Germinal center (tissue), 1 donor: ENCODE measurements at places on chromosomes 3 and 15.

- DNase-seq, result no peak
Observed at GRCh38 chr3:111285694-111286093, 214.1 kb downstream of the NECTIN3 start.

- no peak for DNase-seq
Observed at GRCh38 chr3:89314454-89315098, 207.2 kb downstream of the EPHA3 start.

DNA sequence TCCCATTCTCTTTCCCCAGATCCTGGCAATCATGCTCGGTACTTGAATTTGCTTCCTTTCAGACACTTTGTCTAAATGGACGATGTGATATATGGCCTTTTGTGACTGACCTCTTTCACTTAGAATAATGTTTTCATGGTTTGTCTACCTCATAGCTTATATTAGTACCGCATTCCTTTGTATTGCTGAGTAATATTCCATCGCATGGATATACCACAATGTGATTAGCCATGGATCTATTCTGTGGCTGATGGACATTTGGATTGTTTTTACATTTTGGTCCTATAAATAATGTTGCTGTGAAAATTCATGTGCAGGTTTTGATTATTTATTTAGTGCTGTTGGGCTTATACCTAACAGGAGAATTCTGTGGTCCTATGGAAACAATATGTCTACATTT is 458.6 kb downstream of the GABRG3 start:
- no peak for DNase-seq

GRCh38 chr15:63016234-63016633 is 26.3 kb upstream of the TPM1 start:
- no peak for DNase-seq

DNA sequence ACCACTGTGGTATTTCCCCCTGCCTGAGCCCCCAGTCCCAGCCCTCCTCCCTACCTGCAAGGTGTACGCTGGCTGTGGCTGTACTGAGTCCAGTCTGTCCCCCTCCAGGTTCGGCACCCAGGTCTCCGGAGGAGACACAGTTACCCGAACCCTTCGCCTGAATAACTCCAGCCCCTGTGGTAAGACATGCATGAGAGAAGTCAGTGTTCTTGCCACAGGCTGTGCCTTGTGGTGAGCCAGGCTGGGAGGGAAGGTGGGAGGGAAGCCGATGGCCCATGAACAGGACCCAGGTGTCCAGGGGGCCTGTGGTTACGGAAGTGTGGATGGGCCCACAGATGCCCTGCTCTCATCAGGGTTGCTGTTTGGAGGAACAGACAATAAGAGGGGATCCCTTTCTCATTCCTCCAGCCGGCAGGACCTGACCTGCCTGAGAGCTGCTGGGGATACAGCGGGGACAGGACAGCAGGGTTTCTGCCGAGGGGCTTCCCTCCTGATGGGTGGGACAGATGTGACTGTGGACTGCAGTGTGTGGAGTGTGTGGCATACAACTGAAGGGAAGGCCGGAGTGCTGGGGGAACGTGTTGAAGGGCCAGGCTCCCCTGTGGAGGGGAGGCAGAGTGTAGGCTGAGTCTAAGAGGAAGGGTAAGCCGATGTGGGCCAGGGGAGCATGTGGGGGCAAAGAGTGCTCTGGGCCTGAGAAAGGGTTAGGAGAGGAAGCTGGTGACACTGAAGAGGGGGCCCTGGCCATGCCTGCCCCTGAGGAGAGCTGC is 21.9 kb downstream of the ACAA1 start:
- DNase-seq, result peak; percentile 41

- peak; percentile 52 for DNase-seq
Observed at GRCh38 chr3:71930056-71930991, 145.4 kb upstream of the PROK2 start.

DNA sequence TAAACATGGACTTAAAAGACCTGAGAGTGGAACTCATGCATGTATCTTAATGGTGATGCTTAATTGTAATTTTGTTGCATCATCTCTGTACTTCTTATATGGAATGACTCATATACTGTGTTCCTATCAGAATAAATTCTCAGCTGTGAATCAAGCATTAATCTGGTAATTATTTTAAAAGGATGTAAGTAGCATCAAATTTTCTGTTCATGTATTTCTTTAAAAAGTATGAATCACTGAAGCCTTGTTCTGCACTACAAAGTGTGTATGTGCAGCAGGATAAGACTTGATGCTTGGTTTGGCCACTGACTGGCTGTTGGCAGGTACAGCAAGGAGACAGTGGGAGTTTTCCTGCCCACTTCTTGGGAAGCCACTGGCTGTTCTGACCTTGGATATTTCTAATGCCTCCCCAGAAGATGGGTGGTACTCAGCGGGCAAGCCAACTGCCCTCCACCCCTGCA is 123.9 kb downstream of the ANO10 start:
- no peak for DNase-seq

DNA sequence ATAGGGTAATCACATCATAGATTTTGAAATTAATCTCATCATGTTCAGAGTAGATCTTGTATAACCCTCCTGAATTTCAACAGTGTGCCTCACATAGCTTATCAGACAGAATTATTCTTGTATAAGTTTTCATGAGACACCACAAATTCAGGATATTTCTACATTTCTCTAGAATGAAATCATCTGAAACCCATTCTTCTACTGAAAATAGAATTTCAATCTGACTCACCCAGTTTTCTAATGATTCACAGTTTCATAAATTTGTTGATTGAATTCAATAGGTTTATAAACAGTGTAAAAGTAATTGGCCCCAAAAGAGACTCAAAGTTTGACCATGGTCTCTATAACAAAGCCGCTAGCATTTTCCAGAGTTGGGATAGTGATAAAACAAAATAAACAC is 1082.6 kb upstream of the EPHA6 start:
- no peak for DNase-seq

DNA sequence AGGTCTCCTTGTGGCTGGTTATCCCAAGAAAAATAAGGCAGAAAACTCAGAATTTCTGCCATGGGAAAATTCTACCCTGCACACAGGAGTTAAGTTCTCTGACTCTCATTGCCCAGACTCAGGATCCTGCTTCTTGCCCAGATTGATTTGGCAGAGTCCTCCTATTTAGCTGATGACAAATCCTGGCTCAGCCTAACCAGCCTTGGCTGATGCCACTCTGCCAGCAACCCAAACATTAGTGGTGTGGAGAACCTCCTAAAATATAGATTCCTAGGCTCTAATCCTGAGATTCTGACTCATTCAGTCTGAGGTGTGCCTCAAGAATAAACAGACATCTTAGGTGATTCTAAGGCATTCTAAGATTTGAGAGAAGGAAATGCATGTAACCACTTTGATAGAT is 60.5 kb upstream of the ACTC1 start:
- no peak for DNase-seq

- peak; percentile 48 for DNase-seq
Observed at GRCh38 chr3:137970914-137971831, 38.8 kb upstream of the CLDN18 start.

GRCh38 chr3:64351713-64352638 is 126.7 kb upstream of the PRICKLE2 start:
- no peak for DNase-seq

DNA sequence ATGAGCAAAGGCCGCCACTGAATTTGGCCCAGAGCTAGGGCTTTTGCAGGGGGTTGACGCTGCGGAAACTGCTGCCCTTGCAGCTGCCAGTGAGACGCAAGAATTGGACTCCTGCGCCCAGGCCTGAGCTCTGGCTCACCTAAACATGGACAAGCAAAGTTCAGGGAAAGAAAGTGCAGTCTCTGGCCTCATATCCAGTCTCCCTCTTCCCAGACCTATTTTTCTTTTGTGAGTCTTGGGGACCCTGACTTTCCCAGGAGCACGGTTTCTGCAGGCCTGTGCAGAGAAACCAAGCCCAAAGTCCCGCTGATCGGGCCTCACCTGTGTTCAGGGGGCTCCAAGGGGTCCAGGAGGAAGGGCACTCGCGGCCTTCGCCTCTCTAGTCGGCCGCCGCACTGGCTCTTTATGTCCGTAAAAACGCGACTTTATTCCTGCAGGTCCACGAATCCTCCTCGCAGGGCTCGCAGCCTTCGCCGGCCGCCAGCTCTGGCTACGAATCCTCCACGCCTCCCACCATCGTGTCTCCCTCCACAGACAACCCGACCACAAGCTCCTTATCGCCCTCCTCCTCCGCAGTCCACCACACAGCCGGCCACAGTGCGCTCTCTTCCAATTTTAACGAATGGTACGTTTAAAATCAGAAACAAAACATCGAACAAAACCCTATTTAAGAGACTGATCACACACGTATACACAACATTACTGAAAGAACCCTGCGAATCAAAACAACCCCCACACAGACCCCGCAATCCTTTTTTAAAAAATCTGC is 3.9 kb downstream of the ZIC1 start:
- no peak for DNase-seq

DNA sequence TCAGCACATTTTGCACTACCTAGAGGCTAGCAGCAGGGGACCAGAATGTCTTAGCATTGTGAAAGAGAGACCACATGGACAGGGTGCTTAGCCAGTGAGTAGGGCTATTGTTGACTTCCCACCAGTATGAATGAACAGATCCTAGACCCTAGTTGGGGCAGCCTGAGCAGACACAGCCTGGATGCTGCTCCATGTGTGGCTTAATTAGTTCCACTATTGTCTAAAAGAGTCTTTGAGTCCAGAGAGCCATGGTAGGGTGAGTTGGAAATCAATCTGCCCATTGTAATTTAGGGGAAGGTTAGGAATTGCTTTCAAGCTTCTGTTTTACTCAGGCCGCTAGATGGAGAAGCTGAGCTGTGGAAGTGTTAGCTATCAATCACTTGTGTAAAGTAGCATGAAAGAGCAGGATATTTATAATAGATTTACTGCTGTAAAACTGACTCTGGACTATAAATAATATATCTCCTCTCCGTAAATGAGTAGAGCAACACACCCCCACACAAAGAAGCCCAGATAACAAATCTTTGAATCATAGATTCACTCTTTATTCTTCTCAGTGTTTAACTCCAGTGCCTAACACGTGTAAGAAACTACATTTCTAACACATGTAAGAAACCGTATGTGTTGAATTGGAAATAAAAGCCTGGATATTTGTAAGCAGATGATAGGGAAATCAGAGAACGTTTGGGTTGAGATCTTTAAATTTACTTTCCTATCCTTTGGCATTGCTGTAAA is 4.1 kb upstream of the GCSAM start:
- no peak for DNase-seq

GRCh38 chr3:183252973-183253527 is at the start of gene B3GNT5:
Gene B3GNT5, plus strand, starts transcription at chr3:183253253. Its CDS starts 16,546 bp downstream, at chr3:183269799.
- DNase-seq, result no peak

DNA sequence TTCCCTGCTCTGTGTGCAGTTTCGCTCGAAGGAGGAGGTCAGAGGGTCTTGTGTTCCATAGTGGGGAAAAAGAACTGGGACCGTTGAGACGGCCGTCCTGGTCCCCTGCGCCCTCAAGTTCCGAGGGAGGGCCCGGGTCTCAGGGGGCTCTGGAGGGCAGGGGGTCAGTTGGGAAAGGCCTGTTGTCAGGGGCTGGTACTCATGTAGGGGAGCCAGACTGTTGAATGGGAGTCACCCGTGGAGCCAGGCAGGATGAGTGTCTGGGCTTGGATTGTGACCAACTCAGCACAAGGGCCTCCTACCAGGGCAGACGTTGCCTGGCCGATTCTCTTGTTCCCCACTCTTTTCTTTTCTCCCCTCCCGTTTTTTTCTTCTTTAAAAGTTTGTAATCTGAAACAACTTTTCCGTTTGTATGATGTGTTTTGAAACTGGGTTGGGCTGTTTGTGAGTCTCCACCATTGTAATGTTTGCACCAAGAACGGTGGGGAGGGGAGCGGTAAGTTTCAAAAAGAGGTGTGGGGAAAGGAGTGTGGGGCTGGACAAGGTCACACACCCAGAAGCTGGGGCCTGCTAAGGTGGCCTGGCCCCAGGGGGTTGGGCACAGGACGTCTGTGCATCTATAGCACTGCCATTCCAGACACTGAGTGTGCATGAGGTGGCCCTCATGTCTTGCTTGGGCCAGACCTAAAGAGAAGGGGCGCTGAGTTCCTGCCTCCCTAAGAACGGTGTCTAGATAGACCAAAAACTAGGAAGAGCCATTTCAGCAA is 1.1 kb downstream of the CMTM7 start:
- no peak for DNase-seq

DNA sequence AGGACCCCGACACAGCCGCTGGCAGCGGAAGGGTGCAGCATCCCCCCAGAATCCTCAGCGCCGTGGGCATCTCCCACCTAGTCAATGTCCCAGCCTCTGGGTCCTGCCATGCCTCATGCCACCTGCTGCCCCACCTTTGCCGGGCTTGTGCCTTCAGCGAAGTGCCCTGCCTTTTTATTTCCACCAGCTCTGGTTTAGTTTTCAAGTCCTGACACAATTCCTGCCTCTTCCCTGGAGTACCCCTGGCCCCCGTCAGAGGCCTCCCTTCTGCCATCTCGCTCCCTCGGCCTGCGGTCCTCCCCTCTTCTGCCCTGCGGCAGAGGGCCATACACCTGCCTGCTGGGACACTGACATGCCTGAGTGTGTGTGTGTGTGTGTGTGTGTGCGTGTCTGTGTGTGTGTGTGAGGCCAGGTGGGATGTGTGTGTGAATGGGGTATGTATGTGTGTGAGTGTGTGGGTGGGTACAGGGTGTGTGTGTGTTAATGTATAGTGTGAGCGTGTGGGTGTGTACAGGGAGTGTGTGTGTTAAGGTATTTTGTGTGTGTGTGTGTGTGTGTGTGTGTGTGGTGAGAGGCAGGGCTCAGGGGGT is 129.9 kb downstream of the SMAD6 start:
- no peak for DNase-seq

GRCh38 chr3:192772240-192772894 is 45.0 kb upstream of the FGF12 start:
- no peak for DNase-seq

DNA sequence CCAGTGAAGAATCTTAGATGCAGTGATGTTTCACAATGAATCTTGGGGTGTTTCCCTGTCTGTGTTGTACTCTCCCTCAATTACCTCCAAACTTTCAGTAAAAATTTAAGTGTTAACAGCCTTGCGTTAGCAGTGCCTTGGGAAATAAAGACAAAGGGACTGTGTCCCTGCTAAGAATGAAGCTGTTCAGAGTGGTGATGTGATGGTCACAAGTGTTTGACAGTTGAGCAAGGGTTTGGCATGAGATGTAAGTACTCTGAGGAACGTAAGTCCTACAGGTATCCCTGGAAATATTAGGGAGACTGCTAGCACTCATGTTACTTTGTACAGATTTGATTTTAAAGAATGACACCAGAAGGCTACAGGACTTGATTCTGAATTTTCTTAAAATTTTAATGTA is 304.3 kb upstream of the DPH6 start:
- no peak for DNase-seq

- DNase-seq, result no peak
Observed at GRCh38 chr3:132255041-132255745, 62.0 kb upstream of the ACP3 start.

DNA sequence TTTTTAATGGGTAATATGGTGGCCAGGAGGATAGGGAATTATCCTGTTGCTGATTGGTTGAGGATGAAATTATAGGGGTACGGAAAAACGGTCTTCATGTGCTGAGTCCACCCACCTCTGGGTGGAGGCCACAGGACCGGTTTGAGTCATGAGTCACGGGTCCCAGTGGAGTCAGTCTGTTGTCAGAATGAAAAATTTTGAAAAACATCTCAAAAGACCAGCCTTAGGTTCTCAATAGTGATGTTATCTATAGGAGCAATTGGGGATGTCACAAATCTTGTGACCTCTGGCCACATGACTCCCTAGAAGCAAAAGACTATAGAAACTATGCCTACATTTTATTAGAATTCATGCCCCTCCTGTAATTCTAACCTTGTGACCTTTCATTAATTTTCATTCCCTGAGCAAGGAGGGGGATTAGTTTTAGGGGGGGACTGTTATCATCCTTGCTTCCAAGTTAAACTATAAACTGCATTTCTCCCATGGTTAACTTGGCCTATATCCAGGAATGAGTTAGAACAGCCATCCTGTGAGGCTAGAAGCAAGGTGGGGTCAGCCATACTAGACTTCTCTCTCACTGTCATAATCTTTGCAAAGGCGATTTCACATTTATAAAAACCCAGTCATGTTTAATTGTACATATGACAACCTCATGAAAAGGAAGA is 101.2 kb downstream of the TCF12 start:
- DNase-seq, result no peak
